ENCODE measurements at places on chromosomes 7 and 10.

DNA sequence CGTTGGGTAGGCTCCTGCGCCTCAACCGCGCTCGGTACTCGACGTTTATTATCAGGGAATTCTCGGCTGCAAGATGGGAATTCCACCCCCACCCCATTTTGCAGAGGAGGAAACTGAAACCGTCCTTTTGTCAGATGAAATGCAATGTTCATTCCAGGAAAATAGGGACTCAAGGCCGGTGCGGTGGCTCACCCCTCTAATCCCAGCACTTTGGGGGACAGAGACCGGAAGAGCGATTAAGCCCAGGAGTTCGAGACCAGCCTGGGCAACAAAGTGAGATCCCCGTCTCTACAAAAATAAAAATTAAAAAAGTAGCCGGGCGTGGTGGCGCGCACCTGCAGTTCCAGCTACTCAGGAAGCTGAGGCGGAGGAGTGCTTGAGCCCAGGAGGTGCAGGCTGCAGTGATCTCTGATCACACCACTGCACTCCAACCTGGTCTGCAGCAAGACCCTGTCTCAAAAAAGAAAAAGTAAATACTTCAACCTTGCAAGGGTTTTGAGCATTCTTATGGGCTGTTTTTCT is 720 bp upstream of the RFC2 start:
- no peak for DNase-seq

- DNase-seq, result peak; percentile 14
These were observed 598.6 kb downstream of the PARD3 start for GRCh38 chr10:34216348-34216945.

GRCh38 chr7:66307591-66308215 is 102.6 kb downstream of the TPST1 start:
- no peak for DNase-seq

DNA sequence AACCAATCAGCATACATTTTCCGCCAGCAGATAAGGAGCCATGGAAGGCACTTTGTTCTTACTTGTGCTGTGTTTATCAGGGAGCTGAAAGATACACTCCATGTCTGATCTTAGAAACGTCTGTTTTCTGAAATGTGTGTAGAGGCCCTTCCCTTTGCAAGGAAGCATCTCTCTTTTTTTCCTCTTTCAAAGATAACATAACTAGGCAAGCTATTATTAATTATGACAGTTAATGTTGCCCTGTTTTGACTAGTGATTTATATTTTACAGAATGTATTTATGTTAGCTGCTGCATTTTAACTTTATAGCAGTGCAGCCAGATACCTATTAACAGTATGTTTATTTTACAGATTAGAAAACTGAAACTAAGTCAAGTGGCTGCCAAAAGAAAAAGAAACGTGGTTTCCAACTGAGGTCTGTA is 683.2 kb upstream of the IGFBP3 start:
- DNase-seq, result peak; percentile 29

- DNase-seq, result peak; percentile 57
These were observed 98.9 kb downstream of the NEURL1 start for GRCh38 chr10:103592186-103593021.

DNA sequence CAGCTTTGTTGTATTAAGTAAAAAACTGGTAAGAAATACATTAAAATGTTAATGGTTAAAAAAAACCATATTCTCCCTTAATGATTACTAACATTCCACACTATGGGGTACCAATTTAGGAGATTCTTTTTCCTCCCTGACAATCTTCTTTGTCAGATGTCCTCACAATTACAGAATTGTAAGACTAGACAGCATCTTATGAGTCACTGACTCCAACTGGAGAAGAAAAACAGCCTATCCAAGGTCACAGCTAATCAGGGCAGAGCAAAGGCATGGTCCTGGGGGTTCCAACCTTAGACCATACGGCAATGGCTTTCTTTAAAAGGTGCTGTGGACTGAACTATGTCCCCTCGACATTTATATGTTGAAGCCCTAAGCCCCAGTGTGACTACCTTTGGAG is 127.6 kb downstream of the DLG5 start:
- peak; percentile 5 for DNase-seq

DNA sequence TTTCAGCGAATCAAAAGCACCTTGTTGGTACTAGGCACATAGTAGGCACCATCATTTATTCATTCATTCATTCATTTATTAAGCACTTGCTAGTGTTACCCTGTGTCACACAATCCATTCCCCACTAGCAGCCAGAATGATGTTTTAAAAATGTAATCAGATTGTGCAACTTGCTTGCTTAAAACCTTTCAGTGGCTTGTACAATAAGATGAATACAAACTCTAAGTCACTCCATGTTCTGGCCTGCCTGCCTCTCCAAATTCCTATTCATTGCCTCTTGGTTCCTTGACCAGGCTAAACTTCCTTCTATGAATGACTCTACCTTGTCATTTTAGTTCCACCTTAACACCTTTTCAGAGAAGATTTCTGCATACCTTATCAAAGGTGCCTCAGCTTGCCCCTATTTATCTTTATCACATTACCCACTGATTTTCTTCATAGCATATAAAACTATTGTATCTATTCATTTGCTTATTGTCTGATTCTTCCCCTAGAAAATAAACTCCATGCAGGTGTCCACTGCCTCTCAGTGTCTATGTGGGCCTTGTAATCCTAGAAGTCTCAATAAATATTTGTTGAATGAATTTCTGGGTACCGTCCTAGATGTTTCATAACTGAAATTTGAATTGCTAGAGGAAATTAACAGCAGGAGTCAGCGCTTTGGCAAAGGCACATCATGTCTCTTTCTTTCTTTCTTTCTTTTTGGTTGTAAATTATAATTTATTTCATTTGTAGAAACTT is 169.5 kb downstream of the TMEM26 start:
- peak; percentile 61 for DNase-seq

Data from adipocyte (in vitro differentiated cells).